ENCODE measurements at places on chromosomes 4 and X.

DNA sequence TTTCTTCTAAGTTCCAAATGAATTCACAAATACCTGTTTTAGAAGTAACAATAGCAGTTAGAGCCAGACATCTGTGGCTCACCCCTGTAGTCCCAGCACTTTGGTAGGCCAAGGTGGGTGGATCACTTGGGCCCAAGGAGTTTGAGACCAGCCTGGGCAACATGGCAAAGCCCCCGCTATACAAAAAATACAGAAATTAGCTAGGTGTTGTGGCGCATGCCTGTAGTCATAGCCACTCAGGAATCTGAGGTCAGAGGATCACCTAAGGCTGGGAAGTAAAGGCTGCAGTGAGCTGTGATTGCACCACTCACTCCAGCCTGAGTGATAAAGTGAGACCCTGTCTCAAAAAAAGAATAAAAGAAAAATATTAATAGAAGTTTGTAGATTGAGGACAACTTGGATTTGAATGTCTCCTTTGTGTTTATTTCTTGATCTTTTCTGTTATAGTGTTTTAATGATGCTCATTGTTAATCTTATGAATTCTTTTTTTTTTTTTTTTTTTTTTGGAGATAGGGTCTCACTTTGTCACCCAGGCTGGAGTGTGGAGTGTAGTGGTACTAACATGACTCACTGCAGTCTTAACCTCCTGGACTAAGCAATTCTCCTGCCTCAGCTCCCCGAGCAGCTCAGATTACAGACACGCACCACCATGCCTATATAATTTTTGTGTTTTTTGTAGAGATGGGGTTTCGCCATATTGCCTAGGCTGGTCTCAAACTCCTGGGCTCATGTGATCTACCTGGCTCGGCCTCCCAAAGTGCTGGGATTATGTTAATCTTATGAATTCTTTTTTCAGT, 30.7 kb upstream of the RAPGEF2 start:
- DNase-seq, result no peak

DNA sequence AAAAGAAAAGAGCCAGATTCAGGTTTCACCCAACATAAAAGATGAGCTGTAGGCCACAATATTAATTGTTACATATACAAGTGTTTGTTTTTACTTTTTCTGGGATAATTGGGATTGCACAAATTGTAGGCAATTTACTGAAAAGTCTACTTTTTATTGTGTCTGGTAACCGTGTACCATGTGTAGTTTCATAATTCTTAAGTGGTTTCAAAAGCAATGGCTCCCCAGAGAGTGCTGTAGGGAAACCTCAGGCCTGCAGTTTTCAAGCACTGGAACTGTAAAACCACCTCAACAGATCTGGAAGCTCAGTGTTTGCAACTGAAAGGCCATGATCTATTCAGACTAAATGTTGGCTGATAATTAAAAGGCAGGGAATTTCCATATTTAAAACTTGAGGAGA, 53.9 kb upstream of the MMAA start:
- no peak for DNase-seq

DNA sequence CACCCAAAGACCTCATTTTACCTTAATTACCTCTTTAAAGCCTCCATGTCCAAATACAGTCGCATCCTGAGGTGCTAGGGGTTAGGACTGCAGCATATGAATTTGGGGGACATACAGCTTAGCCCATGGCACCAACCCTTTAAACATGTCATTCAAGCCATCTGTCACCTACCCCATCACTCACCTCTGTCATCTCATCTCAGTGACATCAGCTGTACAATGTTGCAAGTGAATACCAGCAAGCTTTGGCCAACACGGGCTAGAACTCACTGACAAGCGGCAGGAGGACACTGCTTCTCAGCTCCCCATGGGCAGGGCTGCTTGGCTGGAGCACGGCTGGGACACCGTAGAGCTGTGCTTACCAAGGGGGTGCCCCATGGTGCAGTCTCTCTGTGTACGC, 107.5 kb downstream of the STK32B start:
- no peak for DNase-seq

GRCh38 chr4:20662851-20663250, 37.4 kb upstream of the PACRGL start:
- DNase-seq, result no peak

DNA sequence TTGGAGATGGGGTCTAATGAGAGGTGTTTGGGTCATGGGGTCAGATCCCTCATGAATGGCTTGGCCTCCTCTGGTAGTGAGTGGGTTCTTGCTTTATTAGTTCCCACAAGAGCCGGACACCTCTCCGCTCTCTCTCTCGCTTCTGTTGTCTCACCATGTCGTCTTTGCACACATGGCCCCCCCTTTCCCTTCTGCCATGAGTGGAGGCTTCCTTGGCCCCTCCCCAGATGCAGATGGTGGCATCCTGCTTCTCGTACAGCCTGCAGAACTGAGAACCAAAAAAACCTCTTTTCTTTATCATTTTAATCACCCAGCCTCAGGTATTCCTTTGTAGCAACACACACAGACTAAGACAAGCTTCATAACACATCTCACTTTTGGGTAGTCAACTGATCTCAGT, 49.6 kb upstream of the SPRY1 start:
- no peak for DNase-seq

DNA sequence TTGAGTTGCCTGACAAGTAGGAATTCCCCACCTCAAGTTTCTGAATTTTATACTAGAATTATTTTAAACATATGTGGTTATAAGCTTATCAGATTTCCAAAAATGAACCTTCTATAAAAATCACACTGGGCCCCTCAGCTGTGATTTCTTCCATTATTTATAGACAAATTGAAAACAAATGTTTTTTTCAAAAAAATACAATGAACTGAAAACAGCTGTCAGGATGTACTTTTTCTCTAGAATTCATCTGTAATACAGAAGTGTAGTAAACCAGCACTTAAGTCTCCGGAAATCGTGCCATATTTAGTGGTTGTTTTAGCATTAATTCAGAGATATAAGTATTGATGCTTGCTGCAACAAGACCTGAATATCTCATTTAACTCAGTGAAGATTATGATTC, 74.0 kb downstream of the SPRY1 start:
- no peak for DNase-seq

GRCh38 chr4:126719852-126720251, 912.9 kb upstream of the INTU start:
- no peak for DNase-seq

DNA sequence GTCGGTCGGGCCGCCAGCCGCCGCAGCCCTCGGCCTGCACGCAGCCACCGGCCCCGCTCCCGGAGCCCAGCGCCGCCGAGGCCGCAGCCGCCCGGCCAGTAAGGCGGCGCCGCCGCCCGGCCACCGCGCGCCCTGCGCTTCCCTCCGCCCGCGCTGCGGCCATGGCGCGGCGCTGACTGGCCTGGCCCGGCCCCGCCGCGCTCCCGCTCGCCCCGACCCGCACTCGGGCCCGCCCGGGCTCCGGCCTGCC, 213 bp downstream of the NFKB1 start:
- no peak for DNase-seq

- no peak for DNase-seq
These were observed 1509.6 kb downstream of the ADGRL3 start for GRCh38 chr4:62709618-62710252.

DNA sequence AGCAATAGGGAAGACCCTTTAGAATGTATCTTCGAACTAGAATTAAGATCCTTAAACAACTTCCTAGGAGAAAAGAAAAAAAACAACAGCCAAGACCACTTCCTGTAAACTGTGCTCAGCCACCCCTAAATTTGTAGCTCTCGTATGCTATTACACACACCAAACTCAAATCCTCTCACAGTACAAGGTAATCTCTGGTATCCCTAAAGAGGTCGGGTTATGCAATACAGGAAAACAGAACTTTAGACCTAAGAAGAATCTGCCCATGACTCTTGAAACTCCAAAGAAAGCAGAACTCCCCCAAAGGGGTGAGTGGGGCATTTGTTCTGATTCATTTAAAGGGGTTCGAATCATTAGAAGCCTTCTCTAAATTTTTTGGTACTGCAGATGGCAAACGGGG, 170.9 kb upstream of the CASK start:
- no peak for DNase-seq

DNA sequence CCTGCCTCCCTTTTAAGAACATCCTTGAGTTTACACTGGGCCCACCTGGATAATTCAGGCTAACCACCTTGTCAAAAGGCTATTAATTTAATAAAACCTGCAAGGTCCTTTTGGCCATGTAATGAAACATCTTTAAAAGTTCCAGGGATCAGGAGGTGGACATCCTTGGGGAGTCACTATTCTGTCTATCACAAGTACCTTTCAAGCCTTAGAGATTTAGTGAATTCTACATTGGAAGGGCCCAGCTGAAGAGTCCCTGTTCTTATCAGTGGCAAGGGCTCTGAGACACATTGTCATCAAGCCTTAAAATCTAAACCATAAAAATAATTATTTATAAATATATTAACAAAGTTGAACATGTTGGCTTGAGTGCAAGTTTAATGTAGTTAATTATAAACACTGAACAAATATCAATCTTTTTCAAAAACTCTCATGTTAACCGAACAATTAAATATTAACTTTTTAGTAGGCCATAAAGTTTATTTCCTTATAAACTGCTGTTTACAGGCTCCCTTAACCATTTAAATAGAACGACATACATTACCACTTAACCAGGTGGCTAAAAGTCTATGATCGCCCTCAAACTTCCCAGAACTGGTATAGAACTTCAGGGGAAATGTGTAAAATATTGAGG, 104.4 kb upstream of the CBR4 start:
- no peak for DNase-seq

GRCh38 chr4:88807499-88807898, 109.9 kb upstream of the NAP1L5 start:
- DNase-seq, result no peak

- no peak for DNase-seq
These were observed 2159.7 kb downstream of the PCDH7 start for GRCh38 chr4:32879913-32880312.

All from anterior cingulate cortex (tissue), 58 donors.